ENCODE measurements at places on chromosomes 2 and 18.

DNA sequence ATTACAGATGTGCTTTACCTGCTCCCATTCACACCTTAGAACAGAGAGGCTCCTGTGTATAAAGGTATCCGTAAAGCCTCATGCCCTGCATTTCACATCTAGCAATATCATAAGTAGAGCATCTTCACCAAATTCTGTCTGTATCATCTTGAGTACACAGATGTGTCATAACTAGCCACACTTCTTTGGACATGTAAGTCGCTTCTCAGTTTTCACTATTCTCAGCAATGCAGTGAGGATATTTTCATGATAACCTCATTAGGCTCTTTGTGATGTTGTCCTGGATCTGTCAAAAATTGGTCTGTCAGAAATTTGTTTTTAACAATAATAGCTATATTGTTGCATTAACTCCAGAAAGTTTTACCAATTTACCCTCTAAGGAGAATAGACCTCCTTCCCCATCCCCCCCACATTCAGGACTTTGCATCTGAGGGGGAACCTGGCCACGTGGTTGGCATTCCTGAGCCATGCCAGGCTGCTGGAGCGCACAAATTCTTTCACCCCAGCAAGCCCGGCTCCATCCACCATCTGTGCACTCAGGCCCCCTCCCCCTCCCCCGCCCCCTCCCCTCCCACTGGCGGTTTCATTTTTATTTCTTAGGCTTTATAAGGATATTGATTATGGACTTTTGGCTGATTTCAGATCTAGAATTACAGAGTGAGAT, 34.1 kb downstream of the AGAP1 start:
- no peak overlapping the region for H3K4me3 ChIP-seq
- H3K27ac ChIP-seq, result no peak overlapping the region
- no peaks in the 10 kb centered on the region for H3K4me1 ChIP-seq
- DNase-seq, result no peak

DNA sequence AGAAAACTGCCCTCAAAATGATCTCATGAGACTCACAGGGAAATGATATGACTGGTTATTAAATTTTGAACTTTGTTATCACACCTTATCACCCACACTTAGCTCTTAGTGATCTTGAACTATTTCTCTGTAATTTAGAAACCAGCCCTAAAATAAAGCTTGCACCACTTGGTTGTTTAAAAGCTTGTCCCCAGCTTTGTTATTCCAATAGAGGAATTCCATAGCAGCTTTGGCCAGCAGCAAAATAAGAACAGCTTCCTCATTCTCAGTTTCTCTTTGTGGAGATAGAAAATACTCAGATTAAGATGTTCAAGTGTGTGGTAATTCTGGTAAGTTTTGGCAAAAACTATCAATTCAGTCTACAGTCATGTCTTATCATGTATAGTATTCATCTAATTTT, 54.4 kb upstream of the CCDC68 start:
- DNase-seq, result no peak
- peaks cover 4% of the 10 kb centered on the region for H3K27me3 ChIP-seq
- H3K4me1 ChIP-seq, result no peaks in the 10 kb centered on the region

- DNase-seq, result no peak
- no peak overlapping the region for H3K27ac ChIP-seq
- H3K4me1 ChIP-seq, result no peaks in the 10 kb centered on the region
- no peaks in the 10 kb centered on the region for H3K27me3 ChIP-seq
- no peak overlapping the region for H3K4me3 ChIP-seq
Observed at GRCh38 chr18:68148863-68149262, 566.0 kb downstream of the TMX3 start.

DNA sequence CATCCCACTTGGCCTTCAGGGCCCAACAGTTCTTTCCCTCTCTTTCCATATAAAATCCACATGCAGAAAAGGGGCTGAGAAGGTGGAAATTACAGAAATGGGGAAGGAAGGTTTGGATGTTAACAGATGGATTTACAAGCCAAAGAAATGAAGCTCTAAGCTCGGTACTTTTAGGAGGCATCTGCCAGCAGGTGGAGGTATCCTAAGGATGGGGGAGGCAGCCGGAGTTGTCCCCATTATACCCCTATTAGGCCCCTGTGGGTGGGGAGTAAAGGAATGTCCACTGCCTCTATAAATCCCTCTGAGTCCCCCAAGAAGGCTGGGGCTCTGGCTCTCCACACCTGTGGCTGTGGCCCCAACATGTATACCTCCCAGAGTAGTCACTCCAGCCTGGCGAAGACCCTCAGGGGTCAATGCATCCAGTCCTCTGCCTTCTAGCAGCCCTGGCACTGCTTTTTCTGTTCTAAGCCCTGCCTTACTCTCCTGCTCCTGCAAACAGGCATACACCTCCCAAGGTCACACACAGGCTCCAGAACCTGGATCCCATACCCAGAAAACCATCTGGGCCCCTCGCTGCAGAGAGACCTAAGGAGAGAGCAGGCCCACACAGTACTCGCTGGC, 1.2 kb downstream of the FBXO41 start:
- H3K27me3 ChIP-seq, result peaks cover 7% of the 10 kb centered on the region
- H3K4me1 ChIP-seq, result peaks cover 20% of the 10 kb centered on the region
- no peak overlapping the region for H3K27ac ChIP-seq
- no peak for DNase-seq
- H3K36me3 ChIP-seq, result peaks cover 5% of the 10 kb centered on the region

DNA sequence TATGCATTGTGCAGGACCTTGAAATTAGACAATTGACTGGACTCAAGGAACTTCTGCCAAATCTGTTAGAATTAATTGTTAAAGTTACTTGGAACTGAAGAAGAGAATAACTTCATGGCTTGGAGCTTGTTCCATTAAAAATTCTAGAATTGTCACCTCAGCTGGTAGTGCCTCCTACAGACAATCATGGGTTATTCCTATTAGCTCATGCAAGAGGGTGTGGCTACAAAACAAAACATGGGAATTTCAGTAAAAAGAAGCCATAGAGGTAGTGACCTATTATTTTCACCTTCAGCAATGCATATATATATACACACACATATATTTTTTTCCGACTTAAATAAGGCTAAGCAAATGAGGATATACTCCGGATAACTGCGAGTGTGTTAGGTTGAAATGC, 181.9 kb upstream of the DTNA start:
- no peak overlapping the region for H3K4me3 ChIP-seq
- no peaks in the 10 kb centered on the region for H3K4me1 ChIP-seq
- no peaks in the 10 kb centered on the region for H3K36me3 ChIP-seq
- no peak for DNase-seq
- H3K27ac ChIP-seq, result no peak overlapping the region
- no peaks in the 10 kb centered on the region for H3K27me3 ChIP-seq

- H3K27ac ChIP-seq, result no peak overlapping the region
- H3K27me3 ChIP-seq, result no peaks in the 10 kb centered on the region
- DNase-seq, result no peak
- H3K4me3 ChIP-seq, result no peak overlapping the region
Observed at GRCh38 chr2:217689053-217689452, 313.7 kb downstream of the TNS1 start.

- H3K27me3 ChIP-seq, result no peaks in the 10 kb centered on the region
- H3K4me3 ChIP-seq, result peak overlapping the region; percentile 92
- peaks cover 53% of the 10 kb centered on the region for H3K4me1 ChIP-seq
- peak overlapping the region; percentile 98 for H3K27ac ChIP-seq
- H3K36me3 ChIP-seq, result peaks cover 24% of the 10 kb centered on the region
Observed at GRCh38 chr18:3595369-3596273, 145.6 kb downstream of the TGIF1 start.

DNA sequence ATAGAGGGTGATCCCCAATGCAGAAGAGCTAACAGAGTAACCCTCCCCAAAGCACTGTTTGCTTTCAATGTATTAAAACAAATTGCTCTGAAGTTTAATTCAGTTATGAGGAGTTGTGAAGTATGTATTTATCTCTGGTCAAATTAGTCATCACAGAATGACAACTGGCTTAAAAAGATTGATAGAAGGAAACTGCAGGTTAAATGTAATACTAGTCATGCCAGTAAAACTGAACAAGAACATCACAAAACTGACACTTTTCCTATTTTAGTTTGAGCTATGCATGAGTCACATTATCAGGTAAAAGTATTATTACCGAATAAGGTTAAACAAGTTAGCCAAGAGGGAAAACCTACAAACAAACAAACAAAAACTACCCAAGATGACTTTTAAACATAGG, 99.0 kb upstream of the ACVR1C start:
- H3K27me3 ChIP-seq, result no peaks in the 10 kb centered on the region
- peaks cover 70% of the 10 kb centered on the region for H3K36me3 ChIP-seq
- no peak overlapping the region for H3K4me3 ChIP-seq

DNA sequence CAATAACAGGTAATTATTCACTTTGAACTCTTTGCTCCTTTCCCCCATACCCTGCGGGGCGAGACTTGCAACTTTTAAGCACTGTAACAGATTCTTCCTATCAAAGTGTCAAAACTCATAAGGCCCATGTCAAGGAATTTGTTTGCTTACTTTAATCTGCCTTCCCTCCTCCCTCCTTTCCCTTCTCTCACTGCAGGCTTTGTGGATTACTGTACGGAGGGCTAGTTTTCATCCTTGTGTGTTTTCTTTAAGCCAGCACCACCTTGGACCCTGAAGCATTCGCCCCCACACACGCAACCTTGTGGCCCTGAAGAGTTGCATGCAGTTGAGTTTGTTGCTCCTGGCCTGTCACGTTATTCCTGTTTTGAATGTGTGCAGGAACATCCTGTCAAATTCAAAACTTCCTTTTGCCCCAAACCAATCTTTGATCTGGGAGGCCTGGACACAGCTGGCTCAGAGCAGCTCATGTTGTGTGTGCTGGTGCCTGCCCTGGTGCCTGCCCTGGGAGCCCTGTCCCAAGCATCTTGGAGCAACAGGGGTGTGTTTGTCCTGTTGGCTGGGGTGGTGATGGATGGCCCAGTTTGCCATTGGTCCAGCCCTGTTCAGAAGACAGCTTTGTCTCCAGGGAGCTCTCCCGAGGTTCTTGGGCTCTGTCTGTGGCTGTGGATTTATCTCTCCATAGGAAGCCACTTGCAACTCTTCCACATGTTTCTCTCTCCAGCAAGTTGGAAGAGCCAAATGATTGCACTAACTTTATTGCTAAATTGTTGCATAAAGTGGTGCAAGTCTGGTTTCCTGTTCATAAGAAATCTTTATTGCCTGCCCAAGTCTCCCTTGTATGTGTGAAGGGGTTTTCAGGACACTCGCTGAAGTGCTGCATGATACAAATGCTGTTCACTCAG, 199.6 kb downstream of the VAPA start:
- H3K27ac ChIP-seq, result no peak overlapping the region
- no peaks in the 10 kb centered on the region for H3K4me1 ChIP-seq
- H3K4me3 ChIP-seq, result no peak overlapping the region
- DNase-seq, result no peak
- peaks cover 23% of the 10 kb centered on the region for H3K27me3 ChIP-seq

DNA sequence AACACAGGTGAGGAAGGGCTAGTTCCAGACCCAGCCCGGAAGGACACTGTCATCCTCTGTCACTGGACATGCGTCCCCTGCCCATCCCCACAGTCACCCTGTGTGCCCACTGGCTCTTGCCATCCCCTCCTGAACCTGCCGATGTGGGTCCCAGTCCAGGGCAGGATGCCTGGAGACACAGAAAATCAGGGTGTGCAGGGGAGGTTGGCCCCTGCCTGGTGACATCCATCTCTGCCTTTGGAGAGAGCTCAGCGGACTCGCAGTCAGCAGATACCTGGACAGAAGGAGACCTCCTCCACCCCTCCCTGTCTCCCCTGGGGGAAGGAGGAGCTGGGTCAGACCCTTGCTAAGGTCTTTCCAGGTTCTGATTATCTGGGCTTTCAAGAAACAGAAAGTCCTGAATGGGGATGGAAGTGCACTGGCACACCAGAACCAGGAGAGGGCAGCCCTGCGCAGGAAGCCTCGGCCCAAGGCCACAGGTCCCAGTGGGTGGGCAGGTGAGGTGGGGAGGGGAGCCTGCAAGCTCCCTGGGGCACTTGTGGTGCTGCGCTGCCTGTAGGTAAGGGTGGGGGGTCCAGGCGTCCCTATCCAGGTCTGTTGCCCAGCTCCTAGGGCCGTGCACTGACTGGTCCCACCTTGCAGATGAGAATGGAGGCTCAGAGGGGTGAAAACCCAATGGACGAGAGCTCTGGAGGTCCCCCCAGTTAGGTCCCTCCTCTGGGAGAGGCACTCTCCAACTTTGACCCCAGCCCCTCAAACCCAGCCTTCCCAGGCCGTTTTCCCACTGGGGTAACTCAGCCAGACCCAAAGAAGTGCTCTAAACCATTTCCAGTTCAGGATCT, 9.7 kb upstream of the OTOS start:
- H3K4me3 ChIP-seq, result no peak overlapping the region
- no peak overlapping the region for H3K27ac ChIP-seq
- H3K27me3 ChIP-seq, result peaks cover 3% of the 10 kb centered on the region
- H3K36me3 ChIP-seq, result no peaks in the 10 kb centered on the region

DNA sequence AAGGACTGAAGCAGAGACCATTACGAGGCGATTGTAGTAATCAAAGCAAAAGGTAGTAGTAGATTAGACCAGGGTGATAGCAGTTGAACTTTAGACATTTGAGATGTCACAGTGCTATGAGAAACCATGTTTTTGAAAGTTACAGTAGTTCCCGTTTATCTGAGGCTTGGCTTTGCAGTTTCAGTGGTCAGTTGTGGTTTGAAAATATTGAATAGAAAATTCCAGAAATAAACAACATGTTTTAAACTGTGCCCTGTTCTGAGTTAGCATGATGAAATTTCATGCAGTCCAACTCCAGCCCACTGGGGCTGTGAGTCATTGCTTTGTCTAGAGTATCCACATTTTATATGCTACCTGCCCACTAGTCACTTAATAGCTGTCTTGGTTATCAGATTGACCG, 47.5 kb downstream of the ZNF638 start:
- peaks cover 11% of the 10 kb centered on the region for H3K4me1 ChIP-seq
- H3K27me3 ChIP-seq, result no peaks in the 10 kb centered on the region
- DNase-seq, result no peak
- no peak overlapping the region for H3K4me3 ChIP-seq
- H3K36me3 ChIP-seq, result peaks cover 51% of the 10 kb centered on the region
- H3K27ac ChIP-seq, result no peak overlapping the region

- H3K27me3 ChIP-seq, result no peaks in the 10 kb centered on the region
- H3K4me3 ChIP-seq, result no peak overlapping the region
- no peak overlapping the region for H3K27ac ChIP-seq
Observed at GRCh38 chr2:175062787-175063585, 57.8 kb upstream of the CHN1 start.

- no peaks in the 10 kb centered on the region for H3K4me1 ChIP-seq
- H3K4me3 ChIP-seq, result no peak overlapping the region
- H3K27me3 ChIP-seq, result no peaks in the 10 kb centered on the region
Observed at GRCh38 chr18:78693429-78693828, 286.2 kb upstream of the SALL3 start.

GRCh38 chr2:192381082-192381481, 186.3 kb upstream of the TMEFF2 start:
- DNase-seq, result no peak
- no peaks in the 10 kb centered on the region for H3K4me1 ChIP-seq
- no peak overlapping the region for H3K27ac ChIP-seq
